Stimulated activated CD8-positive, alpha-beta memory T cell treated with anti-CD3 and anti-CD28 coated beads, Interleukin-4, amount 100 ng/mL, for 48 hours (primary cell): ENCODE measurements at places on chromosomes 4 and X.

GRCh38 chr4:96983830-96984229 is 1143.9 kb downstream of the PDHA2 start:
- DNase-seq: no peak

- no peak for DNase-seq
Measured at GRCh38 chrX:41522671-41523070, 75.5 kb downstream of the NYX start.

GRCh38 chrX:6778544-6779503 is 243.9 kb upstream of the VCX3A start:
- no peak for DNase-seq

- DNase-seq: peak; percentile 45
Measured at GRCh38 chrX:106481341-106481740, 130.4 kb upstream of the RADX start.

GRCh38 chr4:73109493-73109892 is 40.0 kb upstream of the COX18 start:
- no peak for DNase-seq

DNA sequence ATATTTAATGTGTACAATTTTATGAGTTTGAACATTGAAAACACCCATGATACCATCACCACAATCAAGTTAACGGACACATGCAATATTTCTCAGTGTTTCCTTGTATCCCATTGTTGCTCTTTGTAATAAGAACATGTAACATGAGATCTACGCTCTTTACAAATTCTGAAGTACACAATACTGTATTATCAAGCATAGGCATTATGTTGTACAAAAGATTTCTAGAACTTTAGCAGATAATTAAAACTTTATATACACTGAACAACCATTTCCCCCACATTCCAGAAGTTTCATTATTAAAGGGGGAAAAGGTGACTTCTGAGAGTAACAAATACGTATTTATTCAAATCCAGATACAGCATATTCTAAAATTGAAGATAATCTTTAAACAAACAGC is 114.5 kb downstream of the SLC10A7 start:
- DNase-seq: no peak

GRCh38 chr4:41002309-41002708 is 212.0 kb downstream of the APBB2 start:
- DNase-seq: no peak

- no peak for DNase-seq
Measured at GRCh38 chr4:32748061-32748460, 2027.9 kb downstream of the PCDH7 start.

GRCh38 chr4:56701161-56701480 is 20.0 kb upstream of the HOPX start:
- no peak for DNase-seq

- DNase-seq: no peak
Measured at GRCh38 chr4:133403913-133404312, 254.8 kb downstream of the PCDH10 start.

DNA sequence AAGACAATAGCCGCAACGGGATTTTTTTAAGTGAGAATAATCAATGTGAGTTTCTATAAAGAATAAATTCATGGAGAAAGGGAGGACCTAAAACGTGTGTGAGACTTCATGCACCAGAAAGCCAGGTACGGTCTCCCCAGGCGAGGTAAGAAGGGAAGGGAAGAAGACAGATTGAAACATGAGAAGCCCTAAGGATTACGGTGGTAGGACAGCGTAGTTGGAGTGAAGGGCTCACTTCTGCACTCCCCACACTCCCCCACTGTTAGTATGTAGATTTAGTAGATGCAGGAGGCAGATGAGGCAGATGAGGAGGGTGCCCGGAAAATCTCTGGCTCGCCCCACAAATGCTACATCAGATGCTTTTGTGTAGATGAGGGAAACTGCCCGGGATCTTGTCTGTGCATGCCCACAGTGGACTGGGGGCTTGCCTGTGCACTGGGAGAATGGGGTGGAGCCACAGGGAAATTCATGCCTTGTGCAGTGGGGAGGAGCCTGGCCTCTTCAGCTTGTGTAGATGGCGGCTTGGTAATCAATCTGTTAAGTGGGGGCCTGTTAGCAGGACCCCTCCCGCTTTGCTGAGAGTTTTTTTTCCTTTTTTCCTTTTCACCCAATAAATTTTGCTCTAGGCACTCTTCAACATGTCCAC is 1544.5 kb upstream of the TENM3 start:
- DNase-seq: no peak

GRCh38 chr4:2337896-2338295 is 76.0 kb upstream of the MXD4 start:
- DNase-seq: peak; percentile 7

GRCh38 chr4:39873823-39874222 is 103.9 kb downstream of the PDS5A start:
- DNase-seq: no peak

GRCh38 chr4:89099034-89099433 is 12.3 kb upstream of the TIGD2 start:
- no peak for DNase-seq

GRCh38 chr4:2761035-2761923 is 5.1 kb upstream of the TNIP2 start:
- peak; percentile 50 for DNase-seq

GRCh38 chrX:70292788-70293187 is 2.9 kb downstream of the KIF4A start:
- no peak for DNase-seq

- DNase-seq: no peak
Measured at GRCh38 chr4:79576429-79576753, 168.4 kb upstream of the GK2 start.

GRCh38 chrX:139974471-139974870 is 9.2 kb upstream of the CXorf66 start:
- no peak for DNase-seq

GRCh38 chr4:20643631-20644030 is 56.6 kb upstream of the PACRGL start:
- no peak for DNase-seq

DNA sequence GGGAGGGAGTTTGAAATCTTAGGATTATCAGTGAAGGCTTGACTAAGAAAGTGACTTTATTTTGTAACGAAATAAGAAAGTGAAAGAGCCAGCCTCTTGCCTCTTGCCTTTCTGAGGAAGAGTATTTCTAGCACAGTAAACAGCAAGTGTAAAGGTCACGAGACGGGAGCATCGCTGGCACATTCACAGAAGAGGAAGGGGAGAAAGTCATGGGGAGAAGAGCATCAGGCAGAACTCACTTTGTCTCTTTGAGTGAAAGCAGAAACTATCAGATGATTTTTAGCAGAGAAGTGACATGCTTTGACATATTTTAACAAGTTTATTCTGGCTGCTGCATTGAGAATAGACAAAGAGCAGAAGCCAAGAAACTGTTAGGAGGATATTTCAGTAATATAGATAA is 313.8 kb downstream of the CAMK2D start:
- DNase-seq: no peak

- DNase-seq: no peak
Measured at GRCh38 chrX:130841776-130842175, 61.2 kb downstream of the ENOX2 start.

DNA sequence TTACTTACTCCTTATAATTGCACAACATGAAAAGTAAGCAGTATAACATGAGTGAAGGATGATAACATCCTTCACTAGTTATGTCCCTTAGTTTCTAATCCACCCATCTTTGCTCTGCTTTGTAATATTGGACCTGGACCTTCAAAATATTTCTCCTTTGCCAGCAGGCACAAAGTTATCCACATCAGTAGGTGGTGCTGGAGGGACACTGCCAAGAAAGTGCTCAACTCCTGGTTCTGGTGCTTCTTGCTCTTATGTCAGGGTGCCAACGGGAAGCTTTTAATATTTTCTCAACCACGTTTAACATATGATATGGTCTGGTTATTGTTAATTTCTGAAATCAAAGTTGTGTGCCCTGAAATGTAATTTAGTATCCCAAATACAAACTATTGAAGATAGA is 49.1 kb downstream of the TMEM165 start:
- DNase-seq: no peak

- DNase-seq: no peak
Measured at GRCh38 chrX:68999356-68999755, 165.9 kb downstream of the PJA1 start.

GRCh38 chr4:129481107-129481506 is 385.2 kb downstream of the C4orf33 start:
- no peak for DNase-seq

DNA sequence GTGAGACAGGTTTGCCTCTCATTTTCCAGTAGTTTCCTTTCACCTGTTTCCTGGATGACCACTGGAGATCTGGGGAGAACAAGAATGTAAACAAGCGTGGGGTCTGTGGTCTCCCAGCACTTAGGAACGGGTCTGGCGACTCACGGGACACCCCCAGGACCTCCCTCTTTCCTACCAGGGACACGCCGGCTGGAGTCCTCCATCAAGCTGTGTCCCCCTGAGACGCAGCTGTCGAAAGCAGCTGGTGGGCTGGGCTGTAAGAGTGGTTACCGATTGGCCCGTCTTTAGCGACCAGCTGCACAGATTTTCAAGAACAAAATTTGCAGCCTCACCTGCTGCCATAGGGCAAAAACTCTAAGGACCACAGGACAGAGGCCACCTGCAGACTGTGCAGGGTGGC is 11.9 kb downstream of the LRPAP1 start:
- DNase-seq: no peak

DNA sequence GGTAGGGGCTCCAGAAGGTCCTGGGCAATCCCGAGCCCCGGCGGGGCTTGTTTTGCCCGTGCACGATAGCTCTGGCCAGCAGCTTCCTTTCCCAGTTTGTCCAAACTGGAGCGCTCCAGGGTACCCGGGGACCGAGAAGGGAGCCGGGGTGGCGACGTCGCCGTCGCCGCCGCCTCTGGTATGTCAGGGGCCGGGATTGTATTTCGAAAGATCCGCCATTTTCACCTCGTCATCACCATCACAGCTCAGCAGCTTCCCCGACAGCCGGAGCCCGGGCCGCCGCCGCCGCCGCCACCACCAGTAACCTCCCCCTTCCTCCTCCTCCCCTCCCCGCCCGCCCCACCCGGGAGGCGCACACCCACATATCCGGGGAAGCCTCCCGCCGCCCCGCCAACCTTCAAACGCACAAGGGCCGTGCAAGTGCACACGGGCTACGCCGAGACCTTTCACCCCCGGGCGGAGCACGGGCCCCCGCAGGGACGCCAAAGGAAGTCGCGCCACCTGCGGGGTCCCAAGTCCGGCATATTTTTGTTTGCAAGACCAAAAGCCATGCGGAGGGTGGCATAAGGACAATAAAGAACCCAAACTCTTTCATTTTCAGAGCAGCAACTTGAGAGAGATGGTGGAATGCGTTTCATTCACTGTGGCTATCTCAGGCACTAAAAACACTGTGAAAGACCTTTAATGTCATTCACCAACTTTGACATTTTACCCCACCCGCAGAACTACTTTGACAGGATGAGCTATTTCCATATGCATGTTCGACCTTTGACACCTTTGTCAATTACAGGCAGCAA is at the start of gene LIN54:
LIN54 (minus strand) TSS at position 302 of the 797 bp plus-strand sequence. CDS start 25,979 bp downstream, outside the sequence.
- peak; percentile 85 for DNase-seq

DNA sequence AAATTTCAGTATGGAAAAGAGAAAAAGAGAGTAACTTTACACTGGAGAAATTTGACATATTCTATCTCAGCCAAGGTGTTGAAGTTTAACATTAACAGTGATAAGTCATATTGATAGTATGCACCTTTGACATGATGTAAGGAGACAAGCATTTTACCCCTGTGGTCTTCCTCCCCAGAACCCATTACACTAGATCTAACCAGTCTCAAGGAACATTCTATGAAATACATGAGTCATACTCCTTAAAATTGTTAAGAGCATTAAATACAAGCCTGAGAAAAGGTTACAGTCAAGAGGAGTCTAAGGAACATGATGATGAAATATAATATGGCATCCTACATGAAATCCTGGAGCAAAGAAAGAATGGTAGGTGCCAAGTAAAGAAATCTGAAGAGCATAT is 1151.3 kb upstream of the IGFBP7 start:
- DNase-seq: no peak

DNA sequence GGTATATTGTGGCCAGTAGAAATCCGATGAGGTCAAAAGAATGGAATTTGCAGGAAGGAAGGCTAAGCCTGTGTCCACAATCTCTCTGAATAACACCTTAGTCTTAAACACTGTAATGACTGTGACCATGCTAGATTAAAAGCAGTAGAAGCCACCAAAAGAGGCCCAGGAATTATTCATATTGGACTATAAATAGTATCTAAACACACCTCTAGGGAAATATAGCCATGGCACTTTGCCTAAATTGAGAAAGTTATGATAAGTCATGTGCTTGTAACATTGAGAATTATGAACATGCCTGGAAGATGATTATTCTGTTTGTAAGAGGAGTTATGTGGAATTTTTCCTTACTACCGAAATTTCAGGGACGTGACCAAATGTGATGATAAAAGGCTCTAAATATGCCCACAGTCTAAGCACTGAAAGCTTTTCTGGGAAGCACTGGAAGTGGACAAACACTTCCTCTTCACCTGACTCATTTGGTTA is 298.5 kb downstream of the KCTD8 start:
- DNase-seq: no peak

GRCh38 chrX:143025628-143026027 is at the start of gene SPANXN4:
Gene SPANXN4, plus strand, starts transcription at chrX:143025928. Its CDS starts 87 bp downstream, at chrX:143026015.
- no peak for DNase-seq

GRCh38 chr4:7956934-7957656 is 17.4 kb upstream of the AFAP1 start:
- DNase-seq: no peak

- no peak for DNase-seq
Measured at GRCh38 chrX:37755025-37755424, 24.8 kb upstream of the CYBB start.

- DNase-seq: peak; percentile 24
Measured at GRCh38 chr4:95547715-95548471, 880 bp downstream of the UNC5C start.

DNA sequence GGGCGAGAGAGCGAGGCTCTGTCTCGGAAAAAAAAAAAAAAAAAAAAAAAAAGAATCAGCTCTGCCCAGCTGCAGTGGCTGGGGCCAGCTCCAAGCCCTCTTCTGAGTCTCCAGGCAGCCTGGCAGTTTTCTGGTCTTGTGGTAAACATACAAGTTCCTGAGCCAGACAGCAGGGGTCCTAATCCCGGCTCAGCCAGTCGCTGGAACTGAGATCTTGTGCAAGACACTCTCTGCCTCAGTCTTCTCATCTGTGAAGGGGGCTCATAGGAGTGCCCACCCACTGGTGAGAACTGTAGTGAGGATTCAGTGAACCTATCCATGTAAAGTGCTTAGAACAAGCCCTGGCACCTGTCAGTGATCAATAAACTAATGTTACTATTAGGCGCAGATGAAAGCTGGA is 41.8 kb downstream of the C4orf50 start:
- no peak for DNase-seq

GRCh38 chr4:106273831-106274230 is 42.2 kb downstream of the TBCK start:
- no peak for DNase-seq

- no peak for DNase-seq
Measured at GRCh38 chr4:123802082-123802645, 405.6 kb downstream of the SPRY1 start.

- no peak for DNase-seq
Measured at GRCh38 chr4:113591982-113592381, 169.6 kb downstream of the CAMK2D start.

GRCh38 chr4:10810411-10810810 is 125.8 kb upstream of the CLNK start:
- no peak for DNase-seq
